ENCODE measurements at places on chromosomes 4 and X. TPM values are rescaled to one million over a fixed set of nuclear protein-coding genes. Genes with fewer than 3 reads are reported as not detected.
A peak's percentile ranks its signal among the peaks of the same experiment; 100 is the strongest.

DNA sequence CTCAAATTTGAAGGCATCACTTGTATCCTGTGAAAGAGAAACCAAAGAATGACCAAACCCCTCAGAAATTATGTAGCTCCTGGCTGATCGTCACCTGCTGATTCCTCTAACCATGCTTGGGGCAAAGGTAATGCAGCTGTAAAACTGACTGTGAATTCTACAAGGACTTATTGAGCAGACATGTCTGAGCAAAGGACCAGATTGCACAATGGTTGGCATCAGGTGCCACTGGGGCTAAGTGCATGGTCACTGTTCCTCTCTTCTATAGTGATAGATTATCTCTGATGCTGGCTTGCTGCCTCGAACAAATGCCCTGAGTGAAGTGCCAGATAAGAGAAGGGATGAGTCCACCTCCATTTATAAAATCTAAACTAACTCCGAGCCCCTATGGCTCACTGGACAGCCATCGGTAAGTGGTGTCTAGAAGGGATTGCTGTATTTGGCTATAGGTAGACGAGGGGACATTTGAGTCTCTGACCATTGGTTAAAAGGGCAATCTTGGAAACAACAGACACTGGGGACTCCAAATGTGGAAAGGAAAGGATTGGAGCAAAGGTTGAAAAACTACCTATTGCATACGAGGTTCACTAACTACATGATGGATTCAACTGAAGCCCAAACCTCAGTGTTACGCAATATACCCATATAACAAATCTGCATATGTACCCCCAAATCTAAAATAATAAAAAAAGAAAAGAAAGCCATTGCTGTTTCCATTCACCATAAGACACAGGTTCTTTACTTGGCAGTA, 110.7 kb upstream of the IGSF1 start:
- H3K27me3 ChIP-seq = peaks cover 2% of the 10 kb centered on the region
- H3K4me3 ChIP-seq = no peak overlapping the region
- no peak overlapping the region for H3K27ac ChIP-seq
- no peaks in the 10 kb centered on the region for H3K36me3 ChIP-seq

GRCh38 chr4:121449416-121449815, 68.6 kb upstream of the QRFPR start:
- no peak overlapping the region for H3K4me3 ChIP-seq
- no peaks in the 10 kb centered on the region for H3K36me3 ChIP-seq
- no peak for DNase-seq
- H3K4me1 ChIP-seq = no peaks in the 10 kb centered on the region
- H3K27ac ChIP-seq = no peak overlapping the region

DNA sequence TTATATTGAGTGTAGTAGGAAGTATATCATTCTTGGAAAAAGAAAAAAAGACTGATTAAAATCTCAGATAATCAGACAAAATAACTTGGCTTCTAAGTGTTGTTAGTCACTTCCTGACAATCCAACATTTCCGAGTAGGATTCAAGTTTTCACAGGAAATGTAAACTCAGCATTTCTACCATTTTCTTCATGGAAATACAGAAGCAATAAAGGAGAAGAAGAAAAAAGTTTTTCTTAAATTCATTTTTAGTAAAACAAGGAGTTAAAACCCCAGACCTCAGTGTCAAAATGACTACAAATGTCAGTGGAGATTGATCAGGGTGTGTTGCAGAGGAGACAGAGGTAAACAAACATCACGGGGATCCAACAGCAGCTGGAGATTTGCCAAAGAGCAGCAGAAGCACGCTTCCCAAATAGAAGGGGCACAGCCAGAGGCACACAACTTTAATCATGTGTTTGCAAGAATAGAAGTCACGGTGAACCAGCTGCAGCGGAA, 129.3 kb upstream of the FAM9B start:
- no peaks in the 10 kb centered on the region for H3K27me3 ChIP-seq
- H3K4me3 ChIP-seq = no peak overlapping the region
- no peaks in the 10 kb centered on the region for H3K36me3 ChIP-seq

DNA sequence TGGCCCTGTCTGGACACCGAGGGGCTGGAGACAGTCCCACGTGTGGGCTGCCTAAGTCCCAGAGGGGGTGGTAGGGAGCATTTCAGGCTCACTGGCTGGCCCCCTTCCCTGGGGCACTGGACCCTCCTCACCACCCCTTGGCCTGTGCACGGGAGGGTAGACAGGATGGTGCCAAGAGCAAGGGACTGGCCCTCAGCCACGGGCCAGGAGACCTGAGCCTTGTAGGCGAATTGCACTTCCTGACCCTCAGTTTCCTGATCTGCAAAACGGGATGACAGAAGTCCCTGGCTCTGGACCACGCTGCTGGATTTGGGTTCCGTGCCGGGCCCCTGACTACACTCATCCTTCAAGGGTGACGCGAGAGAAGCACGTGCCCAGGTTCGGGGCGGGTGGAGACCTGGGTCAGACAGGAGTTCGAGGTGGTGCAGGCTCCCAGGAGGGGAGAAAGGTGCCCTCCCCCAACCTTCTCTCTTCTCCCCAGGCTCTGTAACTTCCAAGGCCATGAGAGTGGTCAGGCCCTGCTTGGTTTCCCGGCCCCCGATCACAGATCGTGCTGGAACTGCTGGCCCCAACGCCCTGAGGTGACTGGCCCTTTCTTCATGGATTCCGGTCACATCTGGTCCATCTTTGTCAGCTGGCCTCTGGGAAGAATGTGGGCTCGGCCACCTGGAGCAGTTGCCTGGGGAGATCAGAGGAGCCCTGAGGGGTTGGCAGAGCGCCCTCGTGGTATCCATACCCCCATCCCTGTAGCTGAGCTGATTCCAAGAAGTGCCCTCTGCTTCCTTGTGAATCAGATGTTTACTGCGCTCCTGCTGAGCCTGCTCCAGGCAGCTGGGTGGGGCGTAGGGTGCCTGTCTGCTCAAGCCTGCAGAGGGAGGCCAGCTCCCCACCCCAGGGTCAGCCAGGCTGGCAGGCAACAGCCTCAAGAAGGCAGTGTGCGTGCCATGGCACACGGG, 3.3 kb downstream of the SH3BP2 start:
- no peak overlapping the region for H3K27ac ChIP-seq
- peaks cover 5% of the 10 kb centered on the region for H3K27me3 ChIP-seq
- no peaks in the 10 kb centered on the region for H3K4me1 ChIP-seq
- peak; percentile 17 for DNase-seq
- H3K4me3 ChIP-seq = no peak overlapping the region
- no peaks in the 10 kb centered on the region for H3K36me3 ChIP-seq

DNA sequence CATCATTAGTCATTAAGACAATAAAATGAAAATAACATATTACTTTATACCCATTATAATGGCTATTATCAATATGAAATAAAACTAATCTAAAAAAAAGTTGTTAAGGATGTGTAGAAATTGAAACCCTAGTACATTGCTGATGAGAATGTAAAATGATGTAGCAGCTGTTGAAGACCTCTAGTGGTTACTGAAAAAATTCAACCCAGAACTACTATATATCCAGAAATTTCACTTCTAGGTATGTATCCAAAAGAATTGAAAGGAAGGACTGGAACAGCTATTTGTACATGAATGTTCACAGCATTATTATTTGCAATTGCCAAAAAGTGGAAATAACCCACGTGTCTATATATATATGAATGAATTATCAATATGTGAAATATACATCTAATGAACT, 180.3 kb upstream of the KLHL4 start:
- no peaks in the 10 kb centered on the region for H3K4me1 ChIP-seq
- no peak overlapping the region for H3K4me3 ChIP-seq
- no peaks in the 10 kb centered on the region for H3K27me3 ChIP-seq
- no peaks in the 10 kb centered on the region for H3K36me3 ChIP-seq
- no peak for DNase-seq

DNA sequence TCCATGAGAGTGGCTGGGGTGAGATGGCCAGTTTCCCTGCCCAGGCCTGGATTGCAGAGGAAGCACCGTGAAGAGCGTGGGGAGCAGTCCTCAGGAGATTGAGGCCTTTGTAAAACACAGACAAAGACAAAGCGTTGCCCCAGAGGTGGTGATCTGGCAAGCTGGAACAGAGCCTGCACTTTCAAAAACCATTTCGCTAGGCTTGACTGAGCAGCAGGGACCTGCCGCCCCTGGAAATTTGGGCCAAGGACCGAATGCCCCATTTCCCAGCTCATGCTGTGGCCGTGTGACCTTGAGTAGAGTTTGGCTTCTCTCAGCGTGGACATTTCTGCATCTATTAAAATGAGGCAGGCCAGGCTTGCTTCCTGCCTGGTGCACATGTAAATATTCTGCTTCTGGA, 381.4 kb downstream of the BCOR start:
- no peak for DNase-seq
- H3K4me1 ChIP-seq = peaks cover 5% of the 10 kb centered on the region
- no peaks in the 10 kb centered on the region for H3K36me3 ChIP-seq

GRCh38 chr4:96355414-96355813, 515.5 kb downstream of the PDHA2 start:
- H3K4me3 ChIP-seq = no peak overlapping the region
- H3K27me3 ChIP-seq = peaks cover 2% of the 10 kb centered on the region
- H3K36me3 ChIP-seq = no peaks in the 10 kb centered on the region

- no peak for DNase-seq
- peak overlapping the region; percentile 87 for H3K4me3 ChIP-seq
- no peaks in the 10 kb centered on the region for H3K36me3 ChIP-seq
- H3K27me3 ChIP-seq = peaks cover 37% of the 10 kb centered on the region
These were observed 517 bp downstream of the LEF1 start for GRCh38 chr4:108168160-108168670.

DNA sequence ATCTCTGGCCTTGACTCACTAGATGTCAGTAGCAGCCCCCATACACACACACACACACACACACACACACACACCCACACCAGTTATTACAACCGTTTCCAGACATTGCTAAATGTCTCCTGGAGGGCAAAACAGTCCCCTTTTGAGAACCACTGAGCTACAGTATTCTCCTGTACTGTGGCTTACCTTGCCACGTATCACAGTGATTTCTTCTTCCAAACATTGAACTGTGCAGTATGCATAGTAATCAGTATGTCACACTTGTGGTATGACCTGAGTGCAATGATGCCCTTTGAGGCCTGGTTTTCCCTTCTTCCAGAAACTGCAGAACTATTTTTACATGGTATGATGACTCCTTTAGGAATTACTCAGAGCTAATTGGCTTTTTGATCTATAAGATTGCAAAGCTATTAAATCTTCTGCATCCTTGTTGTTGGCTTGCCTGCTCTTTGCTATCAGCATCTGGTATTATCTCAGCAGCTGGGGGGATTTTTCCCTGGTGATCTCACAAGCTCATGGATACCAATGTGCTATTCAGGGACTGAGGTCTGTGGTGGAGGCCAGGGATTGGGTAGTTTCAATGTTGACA, 3.6 kb upstream of the THOC2 start:
- H3K27me3 ChIP-seq = peaks cover 5% of the 10 kb centered on the region
- no peak overlapping the region for H3K27ac ChIP-seq
- no peaks in the 10 kb centered on the region for H3K36me3 ChIP-seq
- H3K4me1 ChIP-seq = no peaks in the 10 kb centered on the region

- H3K27me3 ChIP-seq = peaks cover 4% of the 10 kb centered on the region
- no peaks in the 10 kb centered on the region for H3K36me3 ChIP-seq
- H3K27ac ChIP-seq = peak overlapping the region; percentile 57
- peaks cover 10% of the 10 kb centered on the region for H3K4me1 ChIP-seq
- peak overlapping the region; percentile 51 for H3K4me3 ChIP-seq
These were observed 1.4 kb upstream of the ATP2B3 start for GRCh38 chrX:153516073-153516472.

DNA sequence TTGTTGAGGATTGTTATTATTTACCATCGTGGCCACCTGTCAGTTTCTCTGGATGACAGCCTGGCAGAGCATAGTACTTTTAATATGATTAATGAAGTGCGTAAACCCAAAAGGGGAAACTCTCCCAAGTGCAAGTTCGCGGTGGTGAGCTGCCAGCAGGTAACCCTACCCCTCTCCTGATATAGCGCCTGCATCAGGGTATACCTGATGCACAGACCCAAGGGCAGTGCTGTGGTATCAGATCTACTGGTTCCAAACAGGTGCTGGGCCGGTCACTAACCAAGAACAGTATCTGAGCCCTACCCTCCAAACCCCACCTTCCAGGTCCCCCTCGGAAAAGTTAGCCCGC, 1.6 kb downstream of the RNF150 start:
- no peaks in the 10 kb centered on the region for H3K36me3 ChIP-seq
- H3K4me1 ChIP-seq = peaks cover 15% of the 10 kb centered on the region
- H3K27ac ChIP-seq = peak overlapping the region; percentile 39
- peak overlapping the region; percentile 95 for H3K4me3 ChIP-seq
- DNase-seq = no peak

GRCh38 chr4:2763511-2763967, 7.4 kb upstream of the TNIP2 start:
- no peak overlapping the region for H3K27ac ChIP-seq
- H3K36me3 ChIP-seq = no peaks in the 10 kb centered on the region
- H3K4me3 ChIP-seq = no peak overlapping the region
- peaks cover 3% of the 10 kb centered on the region for H3K27me3 ChIP-seq
- no peak for DNase-seq
- H3K4me1 ChIP-seq = no peaks in the 10 kb centered on the region

GRCh38 chr4:77248805-77249204, 91.8 kb downstream of the CCNG2 start:
- no peak overlapping the region for H3K27ac ChIP-seq
- H3K4me3 ChIP-seq = no peak overlapping the region
- peaks cover 2% of the 10 kb centered on the region for H3K27me3 ChIP-seq

GRCh38 chr4:176638992-176639391, 153.7 kb downstream of the VEGFC start:
- no peaks in the 10 kb centered on the region for H3K36me3 ChIP-seq
- peaks cover 5% of the 10 kb centered on the region for H3K27me3 ChIP-seq
- DNase-seq = no peak
- H3K27ac ChIP-seq = no peak overlapping the region

- H3K27me3 ChIP-seq = no peaks in the 10 kb centered on the region
- H3K27ac ChIP-seq = no peak overlapping the region
- H3K4me1 ChIP-seq = no peaks in the 10 kb centered on the region
- no peak overlapping the region for H3K4me3 ChIP-seq
These were observed 104.7 kb upstream of the SMIM10 start for GRCh38 chrX:134886002-134886596.

DNA sequence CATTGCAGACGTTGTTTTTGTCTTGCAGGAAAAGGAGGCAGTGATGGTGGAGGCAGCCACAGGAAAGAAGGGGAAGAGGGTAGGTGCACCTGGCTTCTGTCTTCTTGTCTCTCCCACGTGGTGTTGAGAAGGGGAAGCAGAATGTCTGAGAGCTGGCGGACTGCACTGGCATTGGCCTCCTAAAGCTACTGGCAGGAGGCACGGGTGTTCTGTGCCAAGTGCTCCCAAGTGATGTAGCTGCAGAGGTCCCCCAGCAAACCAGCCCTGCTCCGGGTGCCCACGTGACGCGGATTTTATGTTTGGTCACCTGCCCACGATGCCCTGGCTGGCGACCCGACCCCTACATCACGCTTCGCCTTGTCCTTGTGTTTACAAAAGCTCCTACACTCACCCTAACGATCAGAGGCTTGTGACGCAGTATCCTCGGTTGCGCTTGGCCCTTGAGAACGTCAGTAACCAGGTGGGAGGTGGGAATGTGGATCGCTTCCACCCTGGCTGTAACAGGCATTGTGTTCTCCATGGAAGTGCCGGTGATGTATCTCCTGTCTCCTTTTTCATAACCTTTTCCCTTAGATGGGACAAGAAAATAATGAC, 28.5 kb upstream of the XG start:
- DNase-seq = no peak
- H3K36me3 ChIP-seq = peaks cover 7% of the 10 kb centered on the region
- H3K27ac ChIP-seq = no peak overlapping the region
- no peaks in the 10 kb centered on the region for H3K4me1 ChIP-seq

- H3K27me3 ChIP-seq = no peaks in the 10 kb centered on the region
- H3K4me3 ChIP-seq = no peak overlapping the region
- no peaks in the 10 kb centered on the region for H3K36me3 ChIP-seq
These were observed 6.8 kb upstream of the CXCL3 start for GRCh38 chr4:74045247-74045646.

Gene ASB12
- total RNA-seq = 0.32 TPM

Gene CT45A5
- total RNA-seq = not detected

Gene MAGED2
- total RNA-seq = 308 TPM

Gene TCP11X2
- 3.7 TPM for total RNA-seq

Gene EDNRA
- not detected for total RNA-seq

Gene COL25A1
- total RNA-seq = 1.1 TPM

Gene PGRMC2
- total RNA-seq = 28.2 TPM

Gene SUV39H1
- total RNA-seq = 4.7 TPM

Gene MAGEA11
- not detected for total RNA-seq

Measured in glutamatergic neuron (in vitro differentiated cells).